ENCODE measurements at places on chromosomes 11 and 22. TPM values are rescaled to one million over a fixed set of nuclear protein-coding genes. Genes with fewer than 3 reads are reported as not detected.

DNA sequence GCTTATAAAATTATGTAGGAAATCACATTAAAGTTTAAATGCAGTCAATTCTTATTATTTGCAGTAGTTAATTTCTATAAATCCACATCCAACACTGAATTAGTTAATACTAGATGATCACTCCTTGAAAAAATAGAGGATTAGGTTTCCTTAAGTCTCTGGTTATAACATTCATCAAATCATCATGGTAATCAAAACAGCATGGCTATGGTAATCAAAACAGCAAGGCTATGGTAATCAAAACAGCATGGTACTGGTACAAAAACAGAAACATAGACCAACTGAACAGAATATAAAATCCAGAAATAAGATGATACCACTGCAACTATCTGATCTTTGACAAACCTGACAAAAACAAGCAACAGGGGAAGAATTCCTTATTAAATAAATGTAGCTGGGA lies 814.6 kb upstream of the CCDC179 start:
- DNase-seq, result no peak

- DNase-seq, result no peak
Measured at GRCh38 chr22:39777716-39778454, 115.7 kb downstream of the ENTHD1 start.

DNA sequence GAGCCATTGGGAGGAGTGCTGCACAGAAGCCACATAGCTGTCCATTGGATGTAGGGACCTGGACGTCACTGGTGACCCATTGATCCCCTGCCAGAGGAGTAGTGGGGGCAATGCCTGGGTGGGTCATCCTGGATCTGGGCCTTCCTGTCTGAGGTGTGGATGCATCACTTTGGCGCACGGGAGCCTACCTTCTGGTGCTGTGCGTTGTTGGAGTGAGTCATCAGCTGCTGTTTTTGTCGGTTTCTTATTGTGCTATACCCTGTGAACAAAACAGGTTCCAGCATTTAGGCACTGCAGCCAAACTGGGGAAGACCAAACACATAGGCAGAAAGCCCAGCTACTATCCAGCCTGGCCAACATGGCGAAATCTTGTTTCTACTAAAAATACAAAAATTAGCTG lies 3.2 kb downstream of the TAF6L start:
- peak; percentile 34 for DNase-seq

GRCh38 chr11:68027667-68028066 lies 2.8 kb upstream of the NDUFS8 start:
- DNase-seq, result no peak

- no peak for DNase-seq
Measured at GRCh38 chr22:17974087-17974486, 50.3 kb downstream of the MICAL3 start.

GRCh38 chr22:29216011-29216872 lies 10.5 kb downstream of the EMID1 start:
- no peak for DNase-seq

- DNase-seq, result no peak
Measured at GRCh38 chr11:77602381-77603088, 12.8 kb downstream of the AQP11 start.

GRCh38 chr11:91100427-91100826 lies 877.6 kb upstream of the CHORDC1 start:
- no peak for DNase-seq

Gene BEST1
- total RNA-seq, result 1.9 TPM

Gene OR2D2
- not detected for total RNA-seq

Gene DTX4
- total RNA-seq, result 0.17 TPM

Gene PRODH
- not detected for total RNA-seq

Gene UVRAG
- 16.6 TPM for total RNA-seq

Gene TSPAN32
- 9.9 TPM for total RNA-seq
